Choroid plexus epithelial cell (primary cell): ENCODE measurements at places on chromosomes 6 and 20.

DNA sequence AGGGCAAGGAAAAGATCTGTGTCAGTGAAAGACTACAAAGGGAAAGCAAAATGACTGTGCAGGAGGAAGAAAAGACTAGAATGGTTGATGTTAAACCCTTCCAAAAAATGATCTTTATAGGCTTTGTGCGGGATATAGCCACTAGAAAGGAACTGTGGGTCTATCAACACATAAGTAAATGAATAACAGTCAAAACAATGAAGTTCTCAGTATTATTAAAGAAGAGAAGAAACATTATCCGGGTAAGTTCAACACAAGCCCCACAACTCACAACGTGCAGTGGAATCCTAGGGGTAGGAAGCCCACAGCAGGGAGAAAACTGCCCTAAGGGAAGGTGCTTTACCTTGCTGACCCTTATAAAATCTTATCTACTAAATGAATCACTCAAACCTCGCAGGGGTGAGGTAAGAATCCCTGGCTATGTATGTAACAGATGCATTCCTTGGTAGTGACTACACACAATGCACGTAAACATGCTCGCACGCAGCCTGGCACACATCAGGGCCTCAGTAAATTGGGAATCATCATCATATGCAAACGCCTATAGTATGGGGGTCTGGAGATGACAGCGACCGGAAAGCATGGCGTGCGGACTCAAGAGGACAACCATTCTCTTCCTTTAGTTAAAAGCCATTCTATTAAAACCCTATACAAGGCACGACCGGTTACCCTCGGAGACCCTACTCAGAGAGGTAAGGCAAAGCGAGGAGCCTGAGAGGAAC, 11.3 kb downstream of the TFAP2A start:
- DNase-seq: peak; percentile 54

DNA sequence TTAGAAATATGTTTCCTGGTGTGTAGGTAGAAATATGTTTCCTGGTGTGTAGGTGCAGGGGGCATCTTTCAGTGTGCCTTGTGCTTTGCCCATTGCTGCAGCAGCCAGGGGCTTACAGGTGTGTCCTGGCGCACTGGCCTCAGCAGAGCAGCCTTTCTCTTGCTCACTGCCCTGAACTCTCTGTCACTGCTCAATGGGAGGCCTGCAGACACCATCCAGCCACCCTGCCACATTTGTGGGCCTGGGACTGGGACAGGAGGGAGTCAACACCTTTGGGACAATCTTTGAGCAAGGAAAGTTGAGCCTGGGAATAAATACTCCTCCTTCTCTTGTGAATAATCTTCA, 62.4 kb upstream of the RBM24 start:
- no peak for DNase-seq

DNA sequence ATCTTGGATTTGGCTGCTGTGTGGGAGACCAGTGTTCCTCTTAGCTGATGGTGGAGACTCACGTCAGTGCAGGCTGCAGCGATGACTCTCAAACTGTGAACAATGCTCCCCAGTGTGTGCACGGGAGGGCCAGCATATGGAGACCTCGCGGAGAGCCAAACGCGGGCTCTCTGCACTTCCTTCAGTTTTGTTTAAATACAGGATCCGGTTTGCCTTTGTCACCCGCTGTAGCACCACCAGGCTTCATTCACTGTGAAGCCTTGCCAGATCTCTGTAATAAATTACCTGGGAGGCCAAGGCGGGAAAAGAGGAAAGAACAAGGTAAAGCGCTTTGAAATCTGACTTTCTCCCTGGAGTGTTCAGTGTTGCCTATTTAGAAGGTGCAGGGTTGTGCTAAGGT, 30.7 kb upstream of the TMEM14A start:
- DNase-seq: peak; percentile 56

- no peak for DNase-seq
Measured at GRCh38 chr20:34541264-34541901, 17.1 kb upstream of the MAP1LC3A start.

- peak; percentile 74 for DNase-seq
Measured at GRCh38 chr6:71028877-71029252, 72.0 kb upstream of the B3GAT2 start.

GRCh38 chr6:33994472-33995308, 151.2 kb downstream of the GRM4 start:
- DNase-seq: no peak

GRCh38 chr20:48596334-48596898, 231.4 kb downstream of the PREX1 start:
- DNase-seq: no peak

- no peak for DNase-seq
Measured at GRCh38 chr6:11714798-11715285, 63.8 kb downstream of the ADTRP start.

GRCh38 chr6:137097057-137097456, 52.3 kb upstream of the IL20RA start:
- DNase-seq: peak; percentile 16

DNA sequence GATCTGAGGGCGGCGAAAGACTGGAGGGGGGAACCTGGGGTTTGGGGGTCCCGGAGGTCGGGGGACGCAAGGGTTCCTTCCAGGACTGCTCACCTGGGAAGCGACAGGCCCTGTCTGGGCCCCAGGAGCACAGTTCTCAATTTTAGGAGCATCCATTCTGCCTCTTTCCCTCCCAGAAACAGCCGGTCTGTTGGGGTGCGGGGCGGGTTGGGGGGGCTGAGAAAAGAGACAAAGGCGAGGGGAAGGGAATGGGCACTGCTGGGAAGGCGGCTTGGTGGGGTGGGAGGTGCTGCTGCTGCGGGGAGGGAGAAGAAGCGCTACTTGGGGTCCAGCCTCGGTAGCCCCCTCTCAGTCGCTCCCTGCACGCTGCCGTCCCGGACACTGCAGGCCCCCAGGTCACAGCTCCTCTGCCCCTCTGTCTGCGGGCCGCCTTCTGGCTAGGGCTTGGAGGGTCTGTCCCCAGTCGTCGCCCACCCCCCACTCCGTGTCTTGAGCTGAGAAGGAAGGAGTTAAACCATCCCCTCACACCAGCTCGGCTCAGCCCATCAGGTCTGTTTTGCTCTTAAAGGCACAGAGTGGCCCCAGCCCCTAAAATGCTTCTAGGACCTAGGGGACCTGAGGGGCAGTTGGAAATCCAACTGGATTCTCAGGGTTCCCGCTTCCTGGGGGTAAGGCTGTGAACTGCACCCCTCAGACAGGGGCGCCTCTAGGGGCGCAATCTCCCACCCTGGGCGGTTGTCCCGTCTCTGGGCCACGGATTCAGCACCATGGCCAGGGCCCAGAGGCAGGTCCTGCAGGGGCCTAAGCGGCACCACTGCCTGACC, 690 bp downstream of the GDAP1L1 start:
- DNase-seq: peak; percentile 32

- DNase-seq: no peak
Measured at GRCh38 chr20:59207235-59207634, 43.6 kb downstream of the ZNF831 start.

- no peak for DNase-seq
Measured at GRCh38 chr6:92376691-92377090, 1042.7 kb downstream of the EPHA7 start.

DNA sequence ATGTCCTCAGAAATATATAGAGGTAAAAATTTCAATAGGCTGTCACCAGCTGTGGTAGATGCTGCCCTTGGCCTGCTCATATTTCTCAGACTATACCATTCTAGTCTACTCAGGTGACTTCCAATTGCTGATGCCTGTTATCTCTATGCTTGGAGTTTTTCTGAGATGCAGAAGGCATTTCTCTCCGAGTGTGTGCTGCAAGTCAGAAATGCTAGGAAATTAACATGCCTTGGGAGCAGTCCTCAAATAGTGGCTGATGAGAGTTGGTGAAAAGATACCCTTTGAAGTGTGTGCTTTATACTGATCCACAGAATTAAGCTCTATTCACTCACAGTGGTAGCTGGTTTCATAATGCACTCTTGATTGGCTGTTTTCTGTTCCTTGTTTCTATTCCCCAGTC, 43.2 kb upstream of the PKIB start:
- no peak for DNase-seq

DNA sequence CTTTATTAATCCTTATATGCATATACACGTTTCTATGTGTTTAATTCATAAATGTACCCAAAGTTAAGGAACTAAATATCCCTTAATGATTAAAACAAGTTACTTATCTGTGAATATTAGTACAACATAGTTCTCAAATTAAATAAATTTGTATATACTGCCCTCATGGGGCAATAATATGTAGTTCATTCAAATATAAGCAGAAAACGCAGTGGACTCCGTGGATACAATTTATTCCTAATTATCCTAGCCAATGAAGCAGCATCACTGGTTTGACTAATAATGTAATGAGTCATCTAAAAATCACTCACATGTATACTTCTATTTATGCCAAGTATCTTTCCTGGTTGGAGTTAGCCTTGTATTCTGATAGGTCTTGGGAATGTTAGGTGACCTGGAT, 111.6 kb downstream of the TBC1D32 start:
- peak; percentile 66 for DNase-seq

DNA sequence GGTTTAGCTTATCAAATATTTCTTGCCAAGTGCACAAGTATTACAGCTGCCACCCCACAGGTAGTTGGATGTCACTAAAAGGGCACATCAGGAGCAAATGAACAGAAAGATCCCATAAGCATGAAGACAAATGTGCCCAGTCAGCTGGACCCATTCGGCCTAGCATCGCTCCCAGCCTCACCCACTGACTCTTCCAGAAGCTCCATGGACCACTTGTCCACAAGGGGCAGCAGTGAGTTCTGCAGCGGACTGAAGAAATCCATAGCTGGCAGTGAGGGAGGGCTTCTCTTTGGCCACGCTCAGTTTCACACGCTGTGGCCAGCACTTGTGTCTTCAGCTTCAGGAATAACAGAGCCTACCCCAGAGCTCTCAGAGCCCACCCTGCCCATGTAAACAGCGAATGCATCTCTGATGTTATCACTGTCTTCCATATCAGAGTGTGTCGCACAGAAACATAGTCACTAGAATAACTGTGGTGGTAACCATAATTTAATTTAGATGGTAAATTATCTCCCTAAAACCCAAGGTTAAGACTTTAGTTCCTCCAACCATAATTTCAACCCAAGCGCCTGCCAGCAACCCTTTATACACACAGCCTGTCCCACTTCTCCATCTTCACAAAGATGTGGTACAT, 15.8 kb downstream of the CGA start:
- peak; percentile 82 for DNase-seq

- DNase-seq: peak; percentile 5
Measured at GRCh38 chr20:63321148-63321831, 28.3 kb downstream of the COL20A1 start.
